Type B pancreatic cell (in vitro differentiated cells): ENCODE measurements at places on chromosomes 4 and X. TPM values are rescaled to one million over a fixed set of nuclear protein-coding genes. Genes with fewer than 3 reads are reported as not detected.
A peak's percentile ranks its signal among the peaks of the same experiment; 100 is the strongest.

- no peak overlapping the region for H3K27ac ChIP-seq
- H3K4me3 ChIP-seq = peak overlapping the region; percentile 76
- H3K36me3 ChIP-seq = peaks cover 9% of the 10 kb centered on the region
- H3K4me1 ChIP-seq = no peaks in the 10 kb centered on the region
Observed at GRCh38 chrX:153829549-153829798, 870 bp downstream of the PDZD4 start.

- peaks cover 6% of the 10 kb centered on the region for H3K4me1 ChIP-seq
- no peak overlapping the region for H3K27ac ChIP-seq
- H3K36me3 ChIP-seq = no peaks in the 10 kb centered on the region
- H3K4me3 ChIP-seq = no peak overlapping the region
Observed at GRCh38 chr4:185237175-185237574, 27.8 kb downstream of the SNX25 start.

GRCh38 chrX:41302370-41302769 lies 31.6 kb upstream of the DDX3X start:
- H3K4me3 ChIP-seq = no peak overlapping the region
- no peaks in the 10 kb centered on the region for H3K36me3 ChIP-seq
- H3K27me3 ChIP-seq = no peaks in the 10 kb centered on the region
- H3K27ac ChIP-seq = peak overlapping the region; percentile 50

CLNK gene
- total RNA-seq = not detected in 2 replicates

- no peak for DNase-seq
- no peak overlapping the region for H3K27ac ChIP-seq
- H3K4me1 ChIP-seq = peaks cover 5% of the 10 kb centered on the region
- peaks cover 4% of the 10 kb centered on the region for H3K27me3 ChIP-seq
- no peak overlapping the region for H3K4me3 ChIP-seq
Observed at GRCh38 chr4:85431881-85432485, 43.0 kb upstream of the ARHGAP24 start.

CLIC2 gene
- 0.43 and 1.3 TPM in 2 replicates for total RNA-seq

POF1B gene
- 19.7 and 33.5 TPM in 2 replicates for total RNA-seq

TIGD4 gene
- 0.98 and 1.8 TPM in 2 replicates for total RNA-seq

GPRIN3 gene
- total RNA-seq = 4.0 and 4.5 TPM in 2 replicates
